ENCODE measurements at places on chromosomes 7 and 10. TPM values are rescaled to one million over a fixed set of nuclear protein-coding genes. Genes with fewer than 3 reads are reported as not detected.

GRCh38 chr7:91710881-91711280 lies 169.6 kb downstream of the MTERF1 start:
- no peak for DNase-seq
- H3K27ac ChIP-seq: no peak overlapping the region
- H3K36me3 ChIP-seq: no peaks in the 10 kb centered on the region

DNA sequence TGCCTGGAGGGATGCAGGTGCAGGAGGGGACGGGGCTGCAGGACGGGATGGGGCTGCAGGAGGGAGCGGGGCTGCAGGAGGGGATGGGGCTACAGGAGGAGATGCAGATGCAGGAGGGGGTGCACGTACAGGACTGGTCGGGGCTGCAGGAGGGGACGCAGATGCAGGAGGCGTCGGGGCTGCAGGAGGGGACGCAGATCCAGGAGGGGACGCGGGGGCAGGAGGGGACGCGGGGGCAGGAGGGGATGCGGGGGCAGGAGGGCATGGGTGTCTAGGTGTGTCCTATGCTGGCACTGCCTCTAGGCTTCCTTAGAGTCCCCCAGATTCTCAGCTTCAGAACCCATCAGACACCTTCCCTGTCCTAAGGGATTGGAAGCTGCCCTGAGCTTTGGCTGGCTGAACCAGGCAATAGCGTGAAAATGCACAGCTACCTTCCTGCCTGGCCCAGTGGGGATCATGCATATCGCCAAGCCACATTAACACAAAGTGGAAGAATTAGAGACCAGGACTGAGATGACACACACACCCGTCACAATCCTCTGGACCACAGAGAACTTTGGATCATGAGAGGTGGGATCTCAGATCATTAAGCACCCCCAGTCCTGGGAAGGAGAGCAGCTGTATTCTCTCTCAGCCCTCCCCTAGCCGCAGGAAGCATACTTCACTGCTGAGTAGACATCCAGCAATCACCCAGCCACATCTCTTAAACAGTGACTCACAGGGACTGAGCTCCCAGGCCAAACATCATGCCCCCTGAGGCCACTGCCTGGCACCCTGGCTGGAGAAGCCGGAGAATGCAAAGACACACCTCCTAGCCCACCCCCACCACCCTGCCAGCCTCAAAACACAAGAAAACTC lies 67.3 kb downstream of the VWA2 start:
- DNase-seq: no peak
- no peaks in the 10 kb centered on the region for H3K27me3 ChIP-seq
- no peaks in the 10 kb centered on the region for H3K36me3 ChIP-seq
- H3K4me1 ChIP-seq: peaks cover 7% of the 10 kb centered on the region
- H3K4me3 ChIP-seq: no peak overlapping the region
- no peak overlapping the region for H3K27ac ChIP-seq

DNA sequence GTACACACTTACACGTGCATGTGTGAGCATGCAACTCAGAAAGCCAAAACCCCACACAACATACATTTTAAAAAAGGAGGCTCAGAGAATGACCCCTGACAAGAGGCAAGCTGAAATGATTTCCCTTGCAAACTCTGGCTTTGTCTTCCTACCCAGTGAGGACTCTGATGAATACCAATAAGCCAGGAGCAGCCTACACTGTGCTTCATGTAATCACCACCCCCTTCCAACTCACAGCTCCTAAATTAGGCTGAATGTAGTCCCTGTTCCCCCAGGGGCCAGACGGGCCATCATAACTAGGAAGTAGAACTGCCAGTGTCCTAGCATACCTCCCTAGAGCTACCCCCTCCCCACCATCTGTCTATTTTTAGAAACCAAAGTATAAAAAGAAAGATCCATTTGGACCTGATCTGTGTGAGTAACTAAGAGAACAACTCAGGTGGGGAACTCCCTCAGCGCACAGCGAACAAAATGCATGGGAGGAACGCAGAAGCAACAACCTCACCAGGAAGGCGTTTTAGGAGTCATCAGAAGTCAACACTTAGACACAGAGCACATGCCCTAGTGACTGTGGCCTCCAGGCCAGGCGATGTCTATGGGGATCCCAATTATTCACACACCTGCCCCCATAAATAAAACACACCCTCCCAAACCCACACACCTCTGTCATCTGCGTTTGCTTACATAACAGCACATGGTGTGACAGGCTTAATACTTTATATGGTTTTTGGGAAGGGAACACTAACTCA lies 1.9 kb downstream of the DGKI start:
- H3K27me3 ChIP-seq: peaks cover 84% of the 10 kb centered on the region
- H3K4me1 ChIP-seq: no peaks in the 10 kb centered on the region
- H3K27ac ChIP-seq: no peak overlapping the region
- DNase-seq: no peak
- H3K4me3 ChIP-seq: no peak overlapping the region

The NACAD gene
- 1.1 TPM for total RNA-seq

Data from A673 (cell line).